Suppressor macrophage treated with lipopolysaccharide for 1 hour (primary cell): ENCODE measurements at places on chromosomes 6 and 20.
A peak's percentile ranks its signal among the peaks of the same experiment; 100 is the strongest.

DNA sequence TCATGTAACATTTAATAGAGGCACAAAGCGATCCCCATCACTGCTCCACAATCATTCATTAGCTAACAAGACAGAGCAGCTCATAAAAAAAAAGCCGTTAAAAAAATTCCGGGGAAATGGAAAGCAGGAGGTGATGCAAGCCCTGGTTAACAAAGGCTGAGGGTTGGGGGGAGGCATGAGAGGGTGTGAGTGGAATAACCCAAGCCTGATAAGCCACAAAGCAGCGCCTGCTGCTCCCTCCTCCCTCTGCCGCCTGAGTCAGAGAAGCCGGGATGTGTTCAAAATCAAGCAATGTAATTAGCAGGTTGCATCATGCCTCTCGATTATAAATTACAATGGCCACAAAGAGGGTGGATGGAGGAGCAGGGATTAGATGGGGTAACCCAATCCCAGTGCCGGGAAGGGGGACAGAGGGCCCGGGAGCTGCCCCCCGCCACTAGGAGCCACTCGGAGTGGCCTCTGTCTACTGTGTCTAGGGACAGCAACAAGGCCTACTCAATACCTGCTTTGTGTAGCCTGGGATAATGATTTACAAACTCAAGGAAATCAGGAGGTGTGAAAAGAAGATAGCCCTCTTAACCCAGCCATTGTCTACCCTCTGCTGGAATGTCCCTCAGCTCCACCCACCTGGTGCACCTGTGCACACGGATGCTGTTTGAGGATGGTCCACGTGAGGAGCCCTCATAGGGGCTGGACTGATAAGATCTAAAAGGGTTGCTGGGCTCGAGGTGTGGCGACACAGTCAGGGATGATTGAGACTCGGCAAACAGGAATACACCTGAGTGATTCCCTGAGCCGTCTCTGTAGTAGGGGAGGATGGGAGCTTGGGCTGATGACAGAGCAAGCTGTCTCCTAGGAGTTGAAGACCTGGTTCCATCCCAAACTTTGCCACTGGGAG is 156.9 kb downstream of the VEGFA start:
- peak; percentile 75 for DNase-seq

GRCh38 chr20:32091888-32092346 is 17.6 kb upstream of the TM9SF4 start:
- peak; percentile 83 for DNase-seq

DNA sequence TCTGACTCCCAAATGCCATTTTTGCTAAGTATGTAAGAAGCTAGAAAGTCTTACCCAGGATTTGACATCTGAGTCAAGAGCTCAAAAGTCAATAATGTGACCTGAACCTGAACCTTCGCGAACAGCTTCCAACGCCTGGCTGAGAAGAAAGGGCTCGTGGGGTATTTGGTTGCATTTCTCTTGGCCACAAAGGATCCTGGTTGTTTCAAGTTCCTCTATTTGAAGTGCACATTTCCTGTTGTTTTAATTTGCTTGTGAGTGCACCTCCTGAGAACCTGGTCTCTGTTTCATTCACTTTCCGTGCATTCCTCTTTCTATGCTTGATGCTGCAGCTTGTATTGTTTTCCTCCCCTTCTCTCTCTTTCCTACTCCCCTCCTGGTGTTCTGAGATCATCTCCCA is 212.5 kb downstream of the FOXA2 start:
- peak; percentile 13 for DNase-seq

DNA sequence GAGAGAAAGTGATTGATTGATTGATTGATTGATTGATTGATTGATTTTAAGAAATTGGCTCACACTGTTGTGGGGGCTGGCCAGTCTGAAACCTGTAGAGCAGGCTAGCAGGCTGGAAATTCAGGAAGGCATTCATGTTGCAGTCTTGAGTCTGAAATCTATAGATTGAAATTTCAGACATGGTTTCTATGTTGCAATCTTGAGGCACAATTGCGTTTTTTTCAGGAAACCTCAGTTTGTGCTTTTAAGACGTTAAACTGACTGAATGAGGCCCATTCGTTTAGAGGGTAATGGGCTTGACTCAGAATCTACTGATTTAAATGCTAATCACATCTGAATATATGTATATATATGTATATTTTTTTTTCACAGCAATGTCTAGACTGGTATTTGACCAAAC is 106.3 kb downstream of the STXBP5 start:
- DNase-seq, result no peak

GRCh38 chr20:19889011-19889953 is 127.9 kb upstream of the NAA20 start:
- no peak for DNase-seq

GRCh38 chr6:79810185-79810705 is 137.1 kb downstream of the ELOVL4 start:
- no peak for DNase-seq

DNA sequence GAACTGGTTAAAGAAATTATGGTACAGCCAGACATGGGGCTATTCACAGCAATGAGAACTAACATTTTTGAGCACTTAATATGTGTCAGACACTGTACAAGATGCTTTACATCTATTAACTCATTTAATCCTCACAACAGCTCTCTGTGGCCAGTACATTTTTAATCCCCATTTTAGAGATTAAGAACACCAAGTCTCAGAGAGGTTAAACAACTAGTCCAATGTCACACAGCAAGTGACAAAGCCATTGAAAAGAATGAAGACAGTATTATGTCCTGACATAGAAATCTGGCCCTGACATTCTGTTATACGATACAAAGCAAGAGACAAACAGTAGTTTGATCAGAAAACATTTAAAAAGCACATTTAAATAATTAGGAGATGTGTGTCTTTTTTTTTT is 3.8 kb upstream of the CSNK2A1 start:
- no peak for DNase-seq

DNA sequence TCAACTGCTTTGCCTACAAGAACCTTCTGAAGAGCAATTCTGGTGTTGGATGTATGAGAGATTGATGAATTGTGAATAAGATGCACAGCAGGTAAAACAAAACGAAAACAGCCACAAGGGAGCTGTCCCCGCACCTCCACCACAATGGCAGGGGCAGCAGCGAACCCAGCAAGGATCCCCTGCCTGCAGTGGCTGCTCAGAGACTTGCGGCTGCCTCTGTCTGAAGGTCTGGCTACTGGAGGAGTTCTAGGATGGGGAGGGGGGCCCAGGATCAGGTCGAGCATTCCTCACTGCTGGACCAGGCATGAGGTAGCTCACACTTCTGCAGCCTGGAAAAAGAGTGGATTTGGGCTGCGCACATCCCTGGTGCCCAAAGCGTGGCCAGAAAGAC is 523.5 kb downstream of the CDH26 start:
- DNase-seq, result no peak

- no peak for DNase-seq
Measured at GRCh38 chr6:167925026-167925425, 72.4 kb upstream of the KIF25 start.

GRCh38 chr6:894274-894673 is 201.3 kb upstream of the EXOC2 start:
- DNase-seq, result no peak

- peak; percentile 13 for DNase-seq
Measured at GRCh38 chr6:156423075-156423474, 354.1 kb upstream of the ARID1B start.

- DNase-seq, result peak; percentile 60
Measured at GRCh38 chr20:24634855-24635254, 165.4 kb downstream of the SYNDIG1 start.

DNA sequence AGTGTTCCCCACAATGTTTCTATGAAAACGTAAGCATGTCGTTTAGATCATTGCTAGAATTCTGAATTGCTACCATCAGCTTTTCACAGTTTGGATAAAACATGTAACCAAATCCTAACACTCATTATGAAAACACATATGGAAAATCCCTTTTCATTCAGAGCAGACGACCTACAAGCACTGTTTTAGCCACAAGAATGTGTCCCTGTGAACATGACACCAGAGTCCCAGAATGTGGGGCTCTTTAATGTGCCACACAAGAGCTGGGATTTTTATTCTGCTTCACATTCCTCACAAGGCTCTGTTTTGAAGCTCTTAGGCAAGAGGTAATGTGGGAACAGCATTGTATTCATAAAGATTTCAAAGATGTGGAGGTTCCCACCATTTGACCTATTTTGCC is 141.1 kb upstream of the CITED2 start:
- DNase-seq, result no peak

GRCh38 chr6:39998126-39998525 is 63.9 kb upstream of the MOCS1 start:
- DNase-seq, result no peak

GRCh38 chr6:98590997-98591396 is 243.4 kb upstream of the POU3F2 start:
- no peak for DNase-seq

DNA sequence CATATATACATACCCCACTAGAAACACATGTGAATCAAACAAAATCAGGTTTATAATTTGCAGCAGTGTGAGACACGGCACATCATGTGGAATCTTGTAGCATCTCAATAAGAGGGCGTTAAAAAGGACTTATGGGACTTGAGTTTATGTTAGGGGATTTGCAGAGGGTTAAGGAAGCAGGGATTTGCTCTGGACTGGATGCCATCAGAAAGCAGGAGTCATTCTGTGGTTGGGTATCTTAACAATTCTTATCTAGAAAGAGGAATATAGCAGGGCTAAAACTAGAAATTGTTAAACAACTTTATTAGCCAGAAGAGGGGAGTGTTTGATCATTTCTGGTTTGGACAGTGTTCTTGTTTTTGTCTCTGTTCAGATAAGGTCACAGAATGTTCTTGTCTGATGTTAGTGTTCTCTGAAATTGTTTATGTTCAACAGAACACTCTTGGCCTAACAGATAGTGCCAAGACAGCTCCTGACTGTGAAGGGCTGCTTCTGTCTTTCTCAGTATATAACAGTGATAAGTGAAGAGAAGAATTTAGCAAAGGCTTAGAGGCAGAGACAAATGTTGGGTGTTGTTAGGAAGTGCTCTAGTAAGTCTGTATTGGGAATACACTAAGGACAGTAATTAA is 39.2 kb downstream of the LIN28B start:
- no peak for DNase-seq

DNA sequence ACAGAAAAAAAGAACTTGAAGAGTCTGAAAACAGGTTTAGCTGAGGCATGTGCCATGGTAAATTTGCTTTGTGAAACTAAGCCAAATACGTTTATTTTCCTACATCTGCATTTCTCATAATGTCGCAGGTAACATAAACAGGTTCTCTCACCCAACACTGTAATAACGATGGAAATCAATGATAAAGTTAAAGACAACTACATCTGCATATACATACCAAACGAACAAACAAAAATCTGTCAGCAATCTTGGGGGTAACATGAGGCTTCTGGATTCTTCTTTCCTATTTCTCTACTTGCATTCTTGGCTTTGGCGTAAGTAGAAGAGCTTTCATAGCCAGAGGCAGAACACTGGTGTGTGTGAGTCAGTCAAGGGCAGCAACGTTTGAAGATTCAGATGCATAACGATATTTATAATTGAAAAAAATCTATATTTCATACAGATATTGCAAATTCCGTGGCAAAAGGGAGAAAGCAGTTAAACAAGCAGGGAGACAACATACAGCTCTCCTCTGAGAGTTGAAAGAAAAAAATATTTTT is 195.1 kb downstream of the EDN1 start:
- no peak for DNase-seq

DNA sequence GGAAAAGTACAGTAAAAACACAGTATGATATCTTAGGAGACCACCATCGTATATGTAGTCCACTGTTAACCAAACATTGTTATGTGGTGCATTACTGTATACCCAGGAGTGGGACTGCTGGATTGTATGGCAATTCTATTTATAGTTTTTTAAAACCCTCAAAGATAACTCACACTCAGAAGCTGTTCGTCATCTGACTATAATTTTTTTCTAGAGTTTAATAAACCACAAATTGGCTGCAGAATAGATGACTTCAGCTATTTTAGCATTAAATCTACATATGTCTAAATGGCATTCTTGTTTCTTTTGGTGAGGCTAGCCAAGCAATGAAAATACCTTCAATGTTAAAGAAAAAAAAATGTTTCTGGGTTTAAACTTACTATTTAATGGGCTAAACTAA is 134.2 kb upstream of the BMP5 start:
- DNase-seq, result no peak

GRCh38 chr6:13766201-13766634 is 48.1 kb downstream of the MCUR1 start:
- no peak for DNase-seq

GRCh38 chr6:152783217-152783878 is 32.8 kb downstream of the VIP start:
- no peak for DNase-seq

DNA sequence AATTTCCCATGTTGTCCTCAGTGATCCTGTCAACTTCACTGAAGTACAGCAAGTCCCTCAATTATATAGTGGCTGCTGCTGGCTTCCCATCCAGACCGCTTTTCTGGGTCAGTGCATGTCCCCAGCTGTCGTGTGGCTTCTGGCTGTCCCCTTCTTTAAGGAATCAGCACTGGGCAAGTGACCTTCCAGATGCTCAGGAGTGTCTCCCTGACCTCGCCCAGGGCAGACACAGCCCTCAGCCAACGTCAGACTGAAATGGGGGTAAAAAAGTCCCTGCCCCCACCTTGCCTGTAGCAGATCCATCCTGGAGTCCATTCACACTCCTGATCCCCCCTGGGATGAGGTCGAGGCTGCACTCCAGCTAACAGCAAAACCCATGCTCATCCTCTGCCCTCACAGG is 23.7 kb downstream of the OVOL2 start:
- DNase-seq, result no peak
